ENCODE measurements at places on chromosomes 5 and 9.

GRCh38 chr5:173310218-173310769 is 17.9 kb downstream of the STC2 start:
- H3K36me3 ChIP-seq: no peaks in the 10 kb centered on the region
- no peak overlapping the region for H3K4me3 ChIP-seq
- H3K27ac ChIP-seq: peak overlapping the region; percentile 75
- peaks cover 16% of the 10 kb centered on the region for H3K4me1 ChIP-seq

DNA sequence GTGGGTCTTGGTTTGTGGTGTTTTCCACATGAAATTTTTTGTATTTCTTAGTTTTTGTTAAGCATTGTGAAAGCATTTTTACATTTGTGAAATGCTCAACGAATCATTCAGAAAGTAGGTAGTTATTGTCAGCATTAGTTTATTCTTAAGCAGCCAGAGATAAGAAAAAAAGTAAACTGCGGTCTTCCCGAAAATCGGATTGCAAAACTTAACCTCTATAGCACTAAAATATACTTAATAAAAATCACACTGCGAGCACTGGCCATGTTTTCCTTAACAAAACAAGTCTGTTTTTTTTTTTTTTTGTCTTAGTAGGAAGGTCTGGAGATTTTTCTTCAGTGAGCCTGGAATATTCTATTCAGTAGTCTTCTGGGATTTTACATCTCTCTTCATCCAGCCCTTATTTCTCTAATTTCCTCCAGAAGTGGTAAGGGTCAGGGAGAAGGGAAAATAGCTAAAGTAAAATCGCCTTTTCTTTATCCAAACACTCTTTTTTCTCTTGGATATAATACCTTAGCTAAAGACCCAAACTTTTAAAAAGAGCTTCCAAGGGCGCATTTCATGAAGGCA is 289.9 kb downstream of the DMAC1 start:
- no peaks in the 10 kb centered on the region for H3K36me3 ChIP-seq
- no peak for DNase-seq
- no peak overlapping the region for H3K27ac ChIP-seq
- H3K27me3 ChIP-seq: no peaks in the 10 kb centered on the region

DNA sequence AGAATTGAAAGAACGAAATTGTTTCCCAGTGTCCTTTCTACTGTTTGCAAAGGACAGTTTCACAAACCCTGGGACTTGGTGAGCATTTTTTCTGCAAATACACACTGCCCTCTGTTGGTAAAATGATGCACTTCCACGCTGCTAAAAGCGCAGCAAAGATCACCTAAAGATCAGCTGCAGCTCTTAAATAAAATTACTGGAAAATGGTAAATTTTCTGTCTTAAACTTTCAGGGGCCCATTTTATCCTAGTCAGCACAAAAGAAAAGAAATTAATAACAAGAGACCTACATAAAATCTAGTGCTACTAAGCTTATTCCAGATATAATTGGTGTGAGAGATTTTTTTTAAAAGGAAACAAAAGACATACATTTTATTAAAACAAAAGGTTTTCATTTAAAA is 566.0 kb downstream of the CAAP1 start:
- H3K36me3 ChIP-seq: no peaks in the 10 kb centered on the region
- H3K4me1 ChIP-seq: no peaks in the 10 kb centered on the region
- no peak overlapping the region for H3K27ac ChIP-seq
- DNase-seq: no peak
- H3K4me3 ChIP-seq: no peak overlapping the region

GRCh38 chr9:81595887-81596543 is 93.3 kb downstream of the TLE1 start:
- H3K4me3 ChIP-seq: no peak overlapping the region
- peak overlapping the region; percentile 54 for H3K27ac ChIP-seq
- DNase-seq: no peak
- peaks cover 2% of the 10 kb centered on the region for H3K36me3 ChIP-seq

DNA sequence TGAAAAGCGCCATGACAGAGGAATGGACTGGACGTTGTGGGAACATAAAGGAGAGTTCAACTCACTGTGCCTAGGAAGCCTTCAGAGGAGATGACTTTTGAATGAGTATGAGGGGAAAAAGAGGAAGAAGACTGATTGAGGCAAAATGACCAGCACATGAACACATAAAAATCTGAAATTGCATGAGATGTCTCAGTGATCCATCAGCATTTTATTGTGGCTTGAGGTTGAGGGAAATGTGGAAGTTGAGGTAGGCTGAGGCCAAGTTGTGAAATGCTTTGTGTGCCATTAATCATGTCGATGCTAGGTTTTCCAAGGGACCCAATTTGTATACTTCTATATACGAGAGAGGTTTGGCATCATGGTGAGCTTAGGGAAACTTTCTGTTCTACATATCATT is 140.9 kb upstream of the TLX3 start:
- no peaks in the 10 kb centered on the region for H3K36me3 ChIP-seq
- no peaks in the 10 kb centered on the region for H3K4me1 ChIP-seq
- H3K27ac ChIP-seq: no peak overlapping the region
- H3K27me3 ChIP-seq: no peaks in the 10 kb centered on the region
- no peak for DNase-seq

GRCh38 chr5:93596676-93597490 is 13.9 kb downstream of the NR2F1 start:
- no peak overlapping the region for H3K27ac ChIP-seq
- no peaks in the 10 kb centered on the region for H3K36me3 ChIP-seq
- H3K4me3 ChIP-seq: no peak overlapping the region
- H3K27me3 ChIP-seq: peaks cover 4% of the 10 kb centered on the region
- H3K4me1 ChIP-seq: no peaks in the 10 kb centered on the region
